ENCODE measurements at places on chromosomes 7 and 10.

- no peak for DNase-seq
Measured at GRCh38 chr10:132728321-132728720, 57.6 kb downstream of the NKX6-2 start.

DNA sequence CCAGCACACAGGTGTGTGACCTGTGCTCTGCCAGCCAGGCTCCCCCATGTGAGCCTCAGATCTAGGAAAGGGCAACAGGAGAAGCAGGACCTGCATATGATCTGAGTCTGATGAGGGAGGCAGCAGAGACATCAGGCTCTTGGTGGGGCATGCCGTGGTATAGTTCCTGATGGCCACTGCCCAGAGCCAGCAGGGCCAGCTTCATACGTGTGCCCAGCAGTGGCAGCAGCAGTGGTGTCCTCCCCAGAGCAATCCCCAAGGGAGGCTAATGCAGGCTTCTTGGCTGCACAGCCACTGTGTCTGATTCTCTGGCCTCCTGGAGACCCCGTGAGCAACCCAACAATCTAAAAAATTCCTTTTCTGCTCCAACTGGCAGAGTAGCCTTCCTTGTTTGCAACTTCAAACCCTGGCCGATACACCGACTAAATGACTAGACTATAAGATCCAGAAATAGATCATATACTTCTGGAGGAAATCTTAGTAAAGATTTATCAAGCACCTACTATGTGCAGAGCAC lies 230.6 kb upstream of the ZMIZ1 start:
- no peak for DNase-seq

DNA sequence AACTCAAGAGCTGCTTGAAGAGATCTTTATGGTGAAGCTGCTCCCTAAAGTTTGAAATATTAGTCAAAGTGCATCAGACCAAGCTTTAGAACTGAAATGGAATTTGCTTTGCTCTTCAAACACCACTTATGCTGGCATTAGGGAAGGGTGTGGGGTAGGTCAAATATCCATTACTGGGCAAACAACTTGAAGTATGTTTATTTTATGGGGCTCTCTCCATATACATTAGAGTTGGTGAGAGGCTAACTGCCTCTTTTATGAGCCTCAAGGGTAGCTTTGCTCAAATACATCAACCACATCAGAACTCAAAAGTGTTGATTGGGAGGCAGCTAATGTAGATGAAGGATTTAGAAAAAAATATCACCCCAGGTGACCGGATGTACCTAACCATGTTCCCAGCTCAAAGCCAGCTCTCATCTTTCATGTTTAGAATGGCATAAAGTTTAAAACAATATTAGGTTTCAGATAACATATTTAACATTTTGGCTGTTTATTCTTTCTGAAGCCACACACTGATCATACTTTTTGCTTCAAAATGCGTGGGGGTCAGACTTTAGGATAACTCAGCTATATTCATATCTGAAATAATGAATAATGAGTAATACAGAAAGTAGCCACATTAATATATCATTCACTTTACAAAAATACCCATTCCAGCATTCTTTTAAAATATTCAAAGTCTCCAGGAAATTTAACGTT lies 318.6 kb downstream of the PTEN start:
- DNase-seq: no peak

GRCh38 chr7:87645446-87645845 lies 17.2 kb downstream of the RUNDC3B start:
- no peak for DNase-seq

GRCh38 chr10:69729326-69730048 lies 72.2 kb upstream of the COL13A1 start:
- no peak for DNase-seq

DNA sequence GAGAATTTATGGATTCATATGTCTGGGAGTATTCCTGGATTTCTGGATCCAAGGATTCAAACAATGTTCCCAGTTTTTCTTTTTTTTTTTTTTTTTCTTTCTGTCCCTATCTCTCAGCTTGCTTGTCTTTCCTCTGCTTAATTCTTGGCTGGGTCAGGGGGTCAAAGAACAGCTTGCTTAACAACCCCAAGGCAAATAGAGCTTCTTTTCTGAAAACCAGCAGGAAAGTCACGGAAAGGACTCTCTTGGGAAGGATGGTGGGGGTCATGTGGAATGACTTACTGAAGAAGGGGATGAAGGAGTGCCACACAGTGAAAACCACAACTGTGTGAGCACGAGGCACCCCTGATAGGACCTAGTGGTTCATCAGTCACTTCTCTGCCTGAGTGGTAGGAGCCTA lies 36.1 kb downstream of the GRK5 start:
- DNase-seq: no peak

DNA sequence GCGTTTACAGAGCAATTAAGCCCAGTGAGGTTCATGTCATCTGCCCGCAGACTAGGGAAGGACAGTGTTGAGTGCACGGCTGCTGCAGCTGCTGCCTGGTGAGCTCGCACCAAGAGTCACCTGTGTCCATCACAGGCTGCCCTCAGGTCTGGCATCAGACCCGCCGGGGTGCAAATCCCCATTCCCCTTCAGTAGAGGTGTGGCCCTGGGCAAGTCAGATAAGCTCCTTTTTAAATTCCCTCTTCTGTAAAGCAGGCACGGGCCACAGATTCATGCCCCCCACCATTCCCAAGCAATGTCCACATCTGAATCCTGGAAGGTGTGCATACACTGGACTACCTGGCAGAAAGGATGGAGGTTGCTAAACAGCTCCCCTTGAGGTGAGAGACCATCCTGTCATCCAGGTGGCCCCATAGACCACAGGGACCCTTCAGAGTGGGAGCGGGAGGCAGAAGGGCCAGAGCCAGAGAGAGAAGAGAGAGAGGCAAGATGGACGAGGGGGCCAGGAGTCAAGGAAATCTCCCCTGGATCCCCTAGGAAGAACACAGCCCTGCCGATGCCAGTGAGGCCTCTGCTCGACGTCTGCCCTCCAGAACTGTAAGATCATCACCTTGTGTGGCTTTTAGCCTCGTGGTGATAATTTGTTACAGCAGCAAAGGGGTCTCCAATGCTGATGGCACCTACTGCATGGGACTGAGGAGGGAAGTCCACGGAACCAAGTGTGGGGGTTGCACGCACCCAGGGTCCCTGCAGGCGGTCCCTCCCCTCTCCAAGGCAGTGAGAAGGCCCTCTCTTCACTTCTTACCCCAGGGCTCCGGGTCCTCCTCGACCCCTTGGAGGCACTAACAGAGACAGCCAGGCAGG lies 168.8 kb downstream of the TCERG1L start:
- no peak for DNase-seq

GRCh38 chr10:111648046-111648445 lies 535.5 kb downstream of the GPAM start:
- DNase-seq: no peak
